ENCODE measurements at places on chromosomes 7 and 10.

- DNase-seq, result no peak
These were observed 66.8 kb downstream of the ITGB1 start for GRCh38 chr10:32891261-32891660.

DNA sequence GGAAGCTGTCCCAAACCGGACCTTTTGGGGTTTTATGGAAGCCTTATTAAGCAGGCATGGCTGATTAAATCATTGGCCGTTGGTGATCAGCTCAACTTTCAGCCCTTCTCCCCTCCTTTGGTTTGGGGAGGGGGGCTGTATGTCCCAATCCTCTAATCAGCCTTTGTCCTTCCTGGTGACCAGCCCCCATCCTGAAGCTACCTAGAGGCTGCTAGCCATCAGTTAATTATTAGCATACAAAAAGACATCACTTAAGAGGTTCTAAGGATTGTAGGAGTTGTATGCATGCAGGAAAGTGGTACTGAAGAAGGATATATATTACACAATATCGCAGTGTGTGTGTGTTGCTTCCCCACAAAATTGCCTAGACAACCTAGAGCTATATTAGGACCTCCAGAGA lies 553.3 kb upstream of the FZD8 start:
- no peak for DNase-seq

GRCh38 chr7:16850614-16851466 lies 30.9 kb downstream of the AGR3 start:
- no peak for DNase-seq

GRCh38 chr10:32731527-32731926 lies 226.5 kb downstream of the ITGB1 start:
- no peak for DNase-seq

- DNase-seq, result peak; percentile 31
These were observed 67.8 kb upstream of the PDCD4 start for GRCh38 chr10:110803830-110804338.

- DNase-seq, result no peak
These were observed 70.0 kb upstream of the KCNMA1 start for GRCh38 chr10:77707570-77707969.
